ENCODE measurements at places on chromosomes 1 and 21.

- no peak for DNase-seq
Observed at GRCh38 chr21:40054403-40054802, 187.2 kb downstream of the PCP4 start.

DNA sequence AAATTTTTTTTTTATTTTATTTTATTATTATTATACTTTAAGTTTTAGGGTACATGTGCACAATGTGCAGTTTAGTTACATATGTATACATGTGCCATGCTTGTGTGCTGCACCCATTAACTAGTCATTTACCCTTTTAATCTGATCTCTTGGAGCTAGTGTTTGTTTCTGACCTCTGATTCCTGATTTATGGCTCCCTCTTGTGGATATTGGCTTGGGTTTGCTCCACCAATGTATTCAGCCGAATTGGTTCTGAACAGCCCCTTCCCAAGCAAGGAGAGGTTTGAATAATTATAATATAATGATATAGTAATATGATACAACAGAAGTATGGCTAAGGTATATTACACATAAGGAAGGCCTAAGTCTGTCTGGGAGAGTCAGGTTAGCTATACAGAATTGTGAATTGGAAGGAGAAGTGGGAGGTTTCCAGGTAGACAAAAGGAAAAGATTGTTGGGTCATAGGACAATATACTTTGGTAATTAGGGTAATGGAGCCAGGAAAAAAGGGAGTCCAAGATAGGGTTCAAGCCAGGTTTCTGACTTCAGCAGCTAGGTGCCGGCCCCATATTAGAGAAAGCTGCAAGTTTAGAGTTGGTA, 53.1 kb upstream of the HMCN1 start:
- DNase-seq = no peak

DNA sequence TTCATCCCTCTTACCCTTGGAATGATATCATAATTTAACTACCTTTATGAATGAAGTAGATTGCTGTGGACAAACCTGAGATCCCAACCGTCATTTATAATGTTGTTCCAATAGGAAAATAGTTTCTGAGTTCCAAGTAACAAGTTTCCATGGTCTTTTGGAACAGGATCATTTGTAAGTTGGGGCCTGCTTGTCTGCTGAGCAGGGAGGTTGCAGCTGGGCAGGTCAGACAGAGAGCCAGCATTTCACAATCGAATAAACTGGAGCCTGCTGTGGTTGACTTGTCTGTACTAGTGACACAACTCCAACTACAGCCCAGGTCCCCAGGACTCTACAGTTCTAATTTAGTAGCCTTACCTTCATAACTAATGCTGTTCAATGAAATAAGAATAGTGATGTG, 18.6 kb upstream of the RALGPS2 start:
- DNase-seq = no peak

DNA sequence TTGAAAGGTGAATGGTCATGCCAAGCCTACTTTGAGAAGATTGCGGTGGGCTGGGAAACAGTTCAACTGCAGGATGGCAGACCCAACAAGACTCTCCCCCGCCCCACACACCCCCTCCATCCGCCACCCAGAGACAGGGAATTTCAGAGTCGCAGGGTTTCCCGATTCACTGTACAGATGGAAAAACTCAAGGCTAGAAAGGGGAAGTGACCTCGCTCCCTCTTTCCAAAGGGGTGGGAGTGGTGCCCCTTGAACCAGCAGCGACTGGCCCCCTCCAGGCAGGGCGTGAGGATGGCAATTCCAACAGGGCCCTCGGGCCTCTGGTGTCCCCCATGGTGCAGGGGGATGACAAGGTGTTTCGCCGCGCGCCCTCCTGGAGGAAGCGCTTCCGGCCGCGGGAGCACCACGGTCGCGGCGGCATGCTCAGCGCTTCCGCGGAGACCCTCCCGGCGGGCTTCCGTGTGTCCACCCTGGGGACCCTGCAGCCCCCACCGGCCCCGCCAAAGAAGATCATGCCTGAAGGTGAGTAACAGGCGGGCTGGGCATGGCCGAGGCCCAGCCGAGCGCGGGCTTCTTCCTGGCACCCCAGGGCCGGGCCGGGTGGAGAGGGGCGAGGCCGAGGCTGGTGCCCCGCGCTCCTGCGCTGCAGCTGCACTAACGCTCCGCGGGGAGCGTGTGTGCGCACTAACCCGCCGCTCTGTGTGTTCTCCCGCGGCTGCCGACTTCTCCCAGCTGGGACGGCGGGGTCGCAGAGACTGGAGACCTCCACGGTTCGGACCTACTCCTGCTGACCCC, 10.4 kb downstream of the MYOG start:
- DNase-seq = no peak

- no peak for DNase-seq
Observed at GRCh38 chr1:45373573-45373972, 33.3 kb upstream of the MUTYH start.

Data from T follicular helper cell (primary cell).